ENCODE measurements at places on chromosomes 12 and 14.

DNA sequence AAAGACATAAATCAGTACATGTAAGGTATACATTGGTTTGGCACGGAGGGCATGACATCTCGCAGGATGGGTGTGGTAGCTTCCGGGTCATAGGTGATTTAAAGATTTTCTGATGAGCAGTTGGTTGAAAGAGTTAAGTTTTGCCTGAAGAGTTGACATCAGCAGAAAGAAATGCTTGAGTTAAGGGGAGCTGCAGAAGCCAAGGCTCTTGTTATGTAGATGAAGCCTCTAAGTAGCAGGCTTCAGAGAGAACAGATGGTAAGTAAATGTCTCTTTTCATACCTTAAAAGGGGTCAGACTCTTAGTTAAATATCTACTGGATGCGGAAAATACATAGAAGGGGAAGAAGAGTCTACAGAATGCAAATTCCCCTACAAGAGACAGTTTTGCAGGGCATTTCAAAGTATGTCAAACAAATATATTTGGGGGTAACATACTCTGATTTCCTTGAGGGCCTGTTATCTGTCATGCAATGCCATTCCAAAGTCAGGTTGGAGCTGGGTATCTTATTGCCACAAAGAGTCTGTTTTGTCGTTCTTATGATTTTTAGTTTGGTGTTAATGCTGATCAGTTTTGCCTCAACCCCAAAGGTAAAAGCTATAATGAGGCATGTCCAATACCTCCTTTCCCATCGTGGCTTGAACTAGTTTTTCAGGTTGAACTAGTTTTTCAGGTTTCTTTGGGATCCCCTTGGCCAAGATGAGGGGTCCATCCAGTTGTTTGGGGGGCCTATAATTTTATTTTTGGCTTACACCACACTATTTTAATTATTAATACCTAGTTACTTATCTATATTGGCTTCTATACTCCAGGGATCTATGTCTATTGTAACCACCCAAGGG, 67.0 kb downstream of the PTHLH start:
- no peak for DNase-seq

GRCh38 chr12:51118706-51119105, 35.3 kb upstream of the CSRNP2 start:
- DNase-seq, result no peak

DNA sequence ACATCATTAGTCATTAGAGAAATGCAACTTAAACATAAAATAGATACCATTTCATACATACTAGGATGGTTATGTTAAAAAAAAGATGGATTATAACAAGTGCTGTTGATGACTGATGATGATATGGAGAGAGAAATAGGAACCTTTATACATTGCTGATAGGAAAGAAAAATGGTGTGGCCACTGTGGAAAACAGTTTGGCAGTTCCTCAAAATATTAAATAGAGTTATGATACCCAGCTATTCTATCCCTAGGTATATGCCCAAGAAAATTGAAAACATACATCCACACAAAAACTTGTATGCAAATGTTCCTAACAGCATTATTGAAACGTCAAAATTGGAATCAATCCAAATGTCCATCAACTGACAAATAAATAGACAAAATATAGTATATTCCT, 170.1 kb downstream of the ADAMTS20 start:
- DNase-seq, result no peak

DNA sequence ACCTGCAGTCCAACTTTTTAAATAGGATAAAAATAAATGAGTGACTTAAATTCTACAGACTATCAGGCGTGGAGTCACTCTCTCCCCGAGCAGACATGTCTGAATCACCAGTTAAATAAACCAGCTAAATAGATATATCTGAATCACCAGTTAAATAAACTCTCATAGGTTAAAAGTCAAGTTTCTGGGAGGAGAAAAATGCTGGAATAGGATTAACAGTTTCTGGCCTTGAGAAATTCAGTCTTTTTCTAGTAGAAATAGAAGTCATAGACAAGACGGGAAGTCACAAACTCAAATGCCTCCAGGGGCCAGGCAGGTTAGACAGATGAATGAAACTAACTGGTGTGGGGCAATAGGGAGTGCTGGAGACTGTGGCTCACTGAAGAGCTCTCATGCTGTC, 258.6 kb upstream of the TMEM132C start:
- no peak for DNase-seq

GRCh38 chr12:69906411-69907216, 81.6 kb downstream of the MYRFL start:
- no peak for DNase-seq

DNA sequence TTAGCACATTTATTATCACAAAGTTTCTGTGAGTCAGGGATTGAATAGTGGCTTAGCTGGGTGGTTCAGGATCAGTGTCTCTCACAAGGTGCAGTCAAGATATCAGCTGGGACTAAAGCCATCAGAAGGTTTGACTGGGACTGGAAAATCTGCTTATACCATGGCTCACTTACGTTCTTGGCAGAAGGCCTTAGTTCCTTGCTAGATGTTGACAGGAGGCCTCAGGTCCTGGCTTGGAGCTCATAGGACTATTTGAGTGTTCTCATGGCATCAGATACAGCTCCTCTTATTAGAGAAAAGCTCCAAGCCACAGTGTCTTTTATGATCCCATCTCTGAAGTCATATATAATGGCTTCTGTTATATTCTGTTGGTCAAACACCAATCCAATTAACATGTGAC, 127.3 kb downstream of the SLC6A15 start:
- DNase-seq, result no peak

DNA sequence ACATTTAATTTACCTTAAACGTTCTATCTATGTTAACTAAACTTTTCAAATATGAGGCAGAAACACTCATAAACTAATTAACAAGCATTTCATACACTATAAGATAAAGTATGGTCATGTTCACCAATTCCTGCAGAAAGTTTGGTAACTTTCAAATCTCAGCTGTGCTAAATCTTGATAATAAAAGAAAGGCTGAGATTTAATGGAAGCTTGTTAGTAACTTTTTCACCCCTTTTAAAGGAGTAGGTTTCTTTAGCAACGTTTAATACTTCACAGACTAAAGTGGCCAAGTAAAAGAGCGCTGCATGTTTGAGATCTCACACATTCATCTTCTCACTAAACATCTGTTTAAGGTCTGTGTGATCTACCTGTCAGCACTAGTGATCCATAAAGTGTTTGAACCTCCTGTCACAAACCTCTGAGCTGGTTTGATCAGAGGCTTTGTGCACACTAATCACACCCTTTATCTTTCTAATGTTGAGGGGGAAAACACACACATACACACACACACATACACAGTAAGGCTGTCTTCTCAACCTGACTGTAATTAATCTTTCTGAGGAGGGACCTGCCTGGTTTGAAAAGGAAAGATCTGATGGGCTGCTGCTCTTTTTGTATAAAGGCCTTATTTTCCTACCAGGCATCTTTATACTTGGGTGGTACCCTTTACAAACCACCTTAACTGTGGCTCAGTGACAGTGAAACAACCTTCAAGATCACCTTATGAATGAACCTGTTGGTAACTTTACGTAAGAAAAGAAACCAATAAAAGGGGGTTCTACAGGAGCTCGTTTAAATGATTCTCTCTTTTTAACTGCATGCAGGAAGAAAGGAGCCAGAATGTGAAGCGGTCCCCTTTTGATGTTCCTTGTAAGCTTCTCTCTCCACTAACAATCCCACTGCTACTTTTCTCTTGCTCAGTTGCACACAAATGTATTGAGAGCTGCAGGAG, 244.2 kb downstream of the SOX5 start:
- no peak for DNase-seq

- no peak for DNase-seq
Observed at GRCh38 chr14:61476754-61477410, 155.5 kb downstream of the PRKCH start.

Measured in NCI-H345 (cell line).